SK-MEL-5 (cell line): ENCODE measurements at places on chromosomes 3 and 15.

GRCh38 chr3:7695049-7695448 is 806.6 kb upstream of the LMCD1 start:
- no peak for DNase-seq

DNA sequence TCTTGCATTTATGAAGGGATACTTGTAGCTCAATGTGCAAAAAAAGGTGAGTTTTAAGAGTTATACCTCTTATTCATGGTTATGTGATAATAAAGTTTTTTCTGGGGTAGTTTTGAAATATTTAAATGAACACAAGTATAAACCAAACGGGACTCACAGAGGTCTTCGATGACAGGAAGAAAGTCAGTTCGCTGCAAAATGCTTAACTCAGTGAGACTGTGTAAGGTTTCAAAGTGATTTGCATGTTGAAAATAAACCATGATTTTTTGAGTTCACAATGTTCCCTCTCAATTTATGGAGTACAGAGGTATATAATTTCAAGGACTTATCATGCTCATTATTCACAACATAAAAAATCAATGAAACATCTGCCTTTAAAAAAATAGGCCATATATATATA is 36.3 kb upstream of the MYH15 start:
- DNase-seq, result no peak

- DNase-seq, result no peak
These were observed 396.8 kb upstream of the AZI2 start for GRCh38 chr3:28745436-28745835.

DNA sequence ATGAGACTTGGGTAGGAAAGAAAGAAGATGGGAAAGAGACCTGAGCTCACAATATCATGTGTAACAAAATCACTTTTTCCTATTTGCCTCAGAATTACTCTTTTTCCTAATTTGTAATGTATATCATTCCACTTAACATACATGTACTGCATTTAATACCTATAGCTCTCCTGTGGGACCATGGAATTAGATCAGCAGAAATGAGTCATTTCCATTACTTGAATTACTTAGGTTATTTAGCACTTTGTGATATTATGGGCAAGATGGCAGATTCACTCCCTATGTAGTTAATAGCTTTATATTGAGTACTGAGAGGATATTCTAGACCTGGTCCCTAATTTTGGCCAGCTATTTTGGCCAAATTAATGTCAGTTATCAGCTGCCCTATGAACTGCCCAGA is 70.5 kb downstream of the ZNF609 start:
- DNase-seq, result no peak

DNA sequence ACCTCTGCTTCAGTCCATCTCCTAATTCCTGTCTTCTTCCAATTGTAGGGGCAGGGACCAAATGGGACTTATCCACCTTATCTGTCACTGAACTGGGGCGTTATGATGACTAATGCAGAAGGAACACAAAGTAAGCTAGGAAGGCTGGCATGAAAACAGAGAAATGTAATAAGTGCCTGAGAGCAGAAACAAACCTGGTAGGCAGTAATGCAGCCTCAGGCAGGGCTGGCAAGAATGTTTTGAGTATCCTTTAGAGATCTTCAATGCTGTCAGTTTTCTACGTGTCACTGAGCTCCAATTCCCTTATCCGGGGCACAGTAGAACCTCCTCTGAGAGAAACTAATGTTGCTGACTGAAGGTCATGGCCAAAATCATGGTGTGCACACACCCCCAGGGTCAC is 246.2 kb upstream of the TBL1XR1 start:
- no peak for DNase-seq

GRCh38 chr15:92653366-92653765 is 2.2 kb downstream of the FAM174B start:
- DNase-seq, result no peak
